ENCODE measurements at places on chromosomes 6 and 20. TPM values are rescaled to one million over a fixed set of nuclear protein-coding genes. Genes with fewer than 3 reads are reported as not detected.

GRCh38 chr6:88975369-88975768 lies 12.0 kb upstream of the RNGTT start:
- DNase-seq, result no peak

- DNase-seq, result no peak
Observed at GRCh38 chr20:39016506-39016905, 54.4 kb downstream of the DHX35 start.

- DNase-seq, result no peak
Observed at GRCh38 chr20:41034239-41034638, 5.6 kb downstream of the TOP1 start.

DNA sequence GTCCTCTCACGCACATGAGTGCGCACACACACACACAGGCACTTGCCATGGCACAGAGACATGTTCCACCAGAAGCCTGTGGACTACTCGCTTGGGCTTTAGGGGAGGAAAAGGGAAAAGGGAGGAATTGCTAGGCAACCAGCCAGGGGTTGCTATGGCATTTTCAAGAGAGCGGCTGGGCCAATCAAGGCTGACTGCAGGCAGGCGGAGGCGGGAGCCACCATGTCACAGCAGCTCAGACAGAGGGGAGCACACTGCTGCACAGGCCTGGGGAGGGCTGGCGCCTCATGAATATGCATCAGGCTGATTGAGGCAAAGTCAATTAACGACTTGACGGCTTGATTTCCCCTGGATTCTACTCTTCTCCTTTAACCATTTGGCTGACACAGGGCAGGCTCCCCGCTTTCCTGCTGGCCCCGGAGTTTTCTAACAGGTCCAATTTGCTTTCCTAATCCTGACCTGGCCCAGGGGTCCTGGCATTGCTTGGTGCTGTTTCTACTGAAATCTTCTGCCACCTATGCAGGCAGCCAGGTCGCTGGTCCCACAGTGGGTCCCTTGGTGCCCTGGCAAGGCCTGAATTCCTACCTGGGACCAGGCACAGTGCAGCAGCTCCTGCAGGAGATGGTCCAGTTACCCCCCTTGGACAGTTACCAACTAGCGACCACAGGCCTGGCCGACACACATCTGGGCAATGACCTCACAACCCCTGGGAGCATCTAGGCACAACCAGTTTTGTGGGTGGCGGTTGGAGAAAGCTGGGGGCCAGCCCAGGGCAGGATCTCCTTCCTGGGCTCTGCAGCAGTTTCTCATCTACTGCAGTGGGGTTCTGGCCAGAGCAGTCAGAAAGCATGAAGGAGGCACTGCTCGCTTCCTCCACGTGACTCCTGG lies 52.1 kb downstream of the YTHDF1 start:
- peak; percentile 48 for DNase-seq

DNA sequence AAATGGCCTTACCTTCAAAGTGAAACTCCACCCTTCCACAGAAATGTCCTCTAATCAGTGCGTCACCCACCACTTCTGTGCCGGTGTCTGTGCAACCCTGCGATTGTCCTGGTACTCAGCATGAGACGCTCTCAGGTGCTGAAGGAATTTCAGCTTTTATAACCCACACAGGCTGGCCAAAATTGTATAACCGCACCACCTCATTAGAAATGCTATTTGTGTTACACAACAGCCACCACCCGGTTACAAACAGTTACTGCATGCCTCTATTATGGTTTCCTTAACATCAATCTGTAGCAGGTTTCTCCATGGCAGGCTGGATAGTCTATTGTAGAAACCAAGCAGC lies 51.5 kb downstream of the SLC23A2 start:
- DNase-seq, result no peak

DNA sequence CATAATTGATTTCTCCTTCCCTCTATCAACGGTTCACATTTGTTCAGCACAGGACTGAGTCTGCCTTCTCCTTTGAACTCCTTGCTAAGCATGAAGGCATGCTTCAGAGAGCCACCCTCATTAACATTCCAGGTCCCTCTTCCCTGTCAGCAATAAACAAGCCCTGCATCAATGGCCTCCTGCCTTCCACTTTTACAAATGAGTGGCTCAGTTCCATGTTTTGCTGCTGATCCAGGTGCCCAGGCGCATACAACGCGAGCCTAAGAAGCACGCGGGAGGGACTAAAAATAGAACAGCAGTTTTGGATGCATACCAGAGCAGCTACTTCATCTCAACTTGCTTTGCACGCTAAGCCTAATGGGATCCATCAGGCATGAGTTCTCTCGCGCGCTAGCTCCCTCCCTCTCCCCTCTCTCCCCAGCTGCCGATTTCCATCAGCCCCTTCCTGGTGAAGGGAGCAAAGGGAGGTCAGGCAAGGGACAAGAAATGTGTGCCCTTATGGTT lies 53.4 kb downstream of the TRAF3IP2 start:
- DNase-seq, result peak; percentile 93

- no peak for DNase-seq
Observed at GRCh38 chr20:1294497-1294896, 28.4 kb downstream of the SNPH start.

DNA sequence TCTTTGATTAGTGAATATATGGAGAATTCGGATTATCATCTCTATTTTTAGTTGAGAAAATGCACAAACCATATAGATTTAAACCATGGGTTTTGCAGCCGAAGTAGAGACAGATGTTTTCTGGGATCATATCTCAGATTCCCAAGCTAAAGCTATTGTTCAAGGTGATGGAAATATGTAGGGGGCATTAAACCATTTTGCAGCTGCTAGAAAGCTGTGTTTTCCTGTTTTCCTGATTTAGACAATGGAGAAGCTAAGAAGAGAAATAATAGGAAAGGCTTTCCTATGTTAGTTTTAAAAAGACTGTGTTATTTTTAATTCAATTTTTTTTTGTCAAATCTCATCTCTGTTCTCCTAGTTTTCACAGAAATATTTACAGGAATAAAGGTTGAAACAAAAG lies 6.2 kb downstream of the CD93 start:
- no peak for DNase-seq

DNA sequence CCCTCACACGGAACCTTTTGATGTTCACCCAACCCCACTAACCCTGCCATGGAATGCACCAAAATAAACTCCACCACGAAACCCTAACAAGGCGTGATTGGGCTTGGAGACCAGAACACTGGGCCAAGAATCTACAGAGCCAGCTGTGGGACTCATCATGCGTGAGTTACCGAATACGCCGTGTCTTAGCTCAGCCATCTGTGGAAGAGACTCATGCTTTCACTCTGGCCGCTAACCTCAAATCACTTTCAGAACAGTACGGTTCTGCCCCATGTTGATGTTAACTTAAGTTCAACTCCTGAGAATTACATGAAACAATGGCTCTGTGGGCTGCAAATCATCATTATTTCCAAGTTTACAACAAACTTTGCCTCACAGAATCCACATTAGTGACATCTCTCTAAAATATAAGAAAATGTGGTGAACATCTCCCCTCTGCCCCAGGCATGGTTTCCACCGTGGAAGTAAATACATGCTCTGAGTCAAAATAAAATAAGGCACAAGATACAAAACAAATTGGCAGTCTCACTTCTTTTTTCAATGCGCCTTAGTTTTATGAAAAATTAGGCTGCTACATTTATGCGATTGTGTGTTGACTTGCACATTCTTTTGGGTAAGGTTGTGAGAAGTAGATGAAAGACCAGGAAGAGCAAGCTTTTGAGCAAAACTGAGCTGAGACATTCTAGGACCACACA lies 308.9 kb upstream of the EXOC2 start:
- no peak for DNase-seq

DNA sequence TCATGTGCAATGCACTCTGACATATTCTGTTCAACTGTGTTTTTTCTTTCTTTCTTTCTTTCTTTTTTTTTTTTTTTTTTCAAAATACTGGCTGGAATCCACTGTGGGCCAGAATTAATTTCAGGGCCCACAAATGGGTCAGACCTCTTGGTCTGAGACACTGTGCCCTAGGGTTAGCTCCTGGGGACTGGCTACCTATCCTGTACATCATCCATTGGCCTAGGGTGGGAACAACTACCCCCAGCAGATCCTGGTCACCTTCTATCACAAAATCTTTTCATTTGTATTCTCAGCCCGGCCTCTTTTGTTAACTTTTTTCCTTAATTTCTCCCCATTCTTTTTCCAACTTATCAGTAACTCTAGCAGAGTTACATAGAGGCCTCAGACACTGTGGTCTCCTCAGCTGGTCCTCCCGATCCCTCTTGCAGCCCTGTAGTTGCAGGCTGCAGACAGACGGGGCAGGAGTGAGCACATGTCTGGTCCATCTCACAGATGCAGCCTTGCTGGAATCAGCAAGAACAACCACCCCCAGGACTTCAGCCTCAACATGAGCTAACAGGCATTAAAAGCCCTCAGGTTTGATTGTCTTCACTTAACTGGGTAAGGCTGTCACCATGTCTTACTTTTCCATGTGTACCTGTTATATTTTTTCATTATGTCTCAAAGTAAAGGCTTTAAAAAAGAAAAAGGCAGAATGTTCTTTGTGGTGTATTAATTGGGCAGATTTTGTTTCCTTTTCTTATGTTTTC lies 41.3 kb downstream of the TXLNB start:
- peak; percentile 56 for DNase-seq

The GHRH gene
- total RNA-seq, result not detected

The TRDN gene
- total RNA-seq, result 0.19 TPM

DNA sequence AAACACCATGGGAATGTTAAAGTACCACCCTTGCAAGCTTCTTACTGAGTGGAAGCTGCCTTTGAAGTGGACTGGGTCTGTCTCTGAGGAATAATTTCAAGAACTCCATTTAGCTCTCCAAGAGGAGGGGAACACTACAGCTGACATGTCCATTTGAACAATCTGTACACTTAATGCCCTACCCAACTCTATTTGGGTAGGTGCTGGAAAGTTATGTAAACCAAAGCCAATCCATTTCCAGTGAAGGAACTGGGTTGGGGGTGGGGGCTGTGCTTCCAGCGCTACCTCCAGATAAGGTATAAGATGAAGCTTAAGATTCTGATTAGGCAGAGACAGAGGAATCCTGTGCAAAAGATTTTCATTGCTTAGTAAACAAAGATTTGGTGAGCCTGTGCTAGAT lies 122.0 kb downstream of the TCP11 start:
- no peak for DNase-seq

DNA sequence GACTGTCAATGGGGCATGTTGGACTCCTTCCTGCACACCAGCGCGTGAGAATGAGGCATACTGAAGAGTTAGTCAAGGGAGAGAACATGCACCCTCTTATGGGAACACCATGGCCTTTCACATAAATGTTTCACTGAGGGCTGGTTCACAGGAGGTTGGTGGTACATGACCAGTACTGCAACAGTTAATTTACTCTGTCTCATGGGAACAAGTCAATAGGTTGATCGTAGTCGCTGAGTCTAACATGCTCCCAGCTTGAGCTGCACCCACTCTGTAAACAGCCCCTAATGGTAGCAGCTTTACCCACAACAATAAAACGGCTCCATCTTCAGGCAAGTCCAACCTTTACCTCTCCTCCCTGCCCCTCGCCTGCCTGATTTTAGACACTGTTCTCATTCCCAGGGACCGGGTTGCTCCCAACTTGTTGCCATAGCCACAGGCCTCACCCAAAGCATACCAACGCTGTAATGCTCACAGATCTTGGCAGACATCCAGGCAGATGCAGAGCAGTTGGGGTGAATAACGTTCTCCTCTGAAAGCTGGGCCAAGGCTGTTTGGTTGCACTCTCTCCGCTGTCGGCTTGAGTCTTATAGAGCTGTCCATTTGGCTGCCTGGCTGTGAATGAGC lies 111.3 kb downstream of the LY86 start:
- peak; percentile 96 for DNase-seq

- no peak for DNase-seq
Observed at GRCh38 chr6:845101-845500, 152.2 kb upstream of the EXOC2 start.

The SAMD10 gene
- total RNA-seq, result 7.9 TPM

- DNase-seq, result no peak
Observed at GRCh38 chr20:56922497-56922896, 293.4 kb downstream of the TFAP2C start.

DNA sequence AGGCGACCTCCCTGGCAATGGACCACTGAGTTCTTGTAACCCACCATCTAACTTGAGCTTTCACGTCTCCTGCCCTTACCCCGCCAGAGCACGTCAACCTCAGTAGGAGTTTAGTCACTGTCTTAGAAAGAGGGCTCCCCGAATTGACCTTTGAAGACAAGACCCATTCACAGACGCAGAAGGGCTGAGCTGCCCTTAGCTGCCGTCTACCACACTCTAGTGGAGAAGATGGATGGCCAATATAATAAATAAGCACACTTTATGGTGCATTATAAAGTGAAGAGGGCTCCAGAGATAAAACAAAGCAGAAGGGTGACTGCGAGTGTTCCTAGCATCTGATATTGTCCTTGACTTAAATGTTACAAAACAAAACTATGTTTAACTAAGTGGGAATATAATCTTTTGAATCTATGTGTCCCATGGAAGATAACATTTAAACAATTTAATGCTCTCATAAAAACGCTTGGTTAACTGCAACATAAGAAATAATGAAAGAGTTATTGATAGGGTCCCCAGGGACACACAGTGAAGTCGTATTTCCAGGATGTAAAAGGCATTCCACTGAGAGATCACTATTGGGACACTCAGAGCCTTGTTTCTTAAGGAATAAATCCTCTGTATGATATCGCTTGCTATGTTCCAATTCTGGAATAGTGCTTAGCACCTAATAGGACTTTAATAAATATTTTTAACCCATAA lies 261.1 kb downstream of the THBS2 start:
- DNase-seq, result peak; percentile 78

- DNase-seq, result no peak
Observed at GRCh38 chr6:20778912-20779311, 244.7 kb downstream of the CDKAL1 start.

- DNase-seq, result no peak
Observed at GRCh38 chr20:59625214-59625922, 21.0 kb downstream of the PHACTR3 start.

DNA sequence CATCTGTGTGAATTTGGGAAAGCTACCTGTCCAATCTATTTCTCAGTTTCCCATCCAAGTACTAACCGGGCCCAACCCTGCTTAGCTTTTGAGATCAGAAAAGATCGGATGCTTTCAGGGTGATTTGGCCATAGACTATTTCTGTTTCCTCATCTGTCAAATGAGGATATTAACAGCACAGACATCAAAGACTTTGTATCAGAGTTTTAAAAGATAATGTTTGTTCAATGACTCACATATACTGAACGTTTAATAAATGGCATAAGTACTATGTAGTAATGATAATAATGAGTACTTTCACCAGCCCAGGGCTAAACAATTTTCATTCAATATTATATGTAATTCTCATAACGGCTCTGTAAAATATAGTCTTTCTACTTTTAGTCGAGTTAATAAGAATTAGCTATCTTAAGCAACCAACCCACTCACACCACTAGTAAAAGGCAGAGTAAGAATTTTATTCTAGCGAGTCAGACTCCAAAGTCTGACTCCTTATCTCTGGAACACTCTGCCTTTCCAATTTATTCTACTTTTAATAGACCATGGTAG lies 216.5 kb downstream of the ARHGAP18 start:
- DNase-seq, result no peak

DNA sequence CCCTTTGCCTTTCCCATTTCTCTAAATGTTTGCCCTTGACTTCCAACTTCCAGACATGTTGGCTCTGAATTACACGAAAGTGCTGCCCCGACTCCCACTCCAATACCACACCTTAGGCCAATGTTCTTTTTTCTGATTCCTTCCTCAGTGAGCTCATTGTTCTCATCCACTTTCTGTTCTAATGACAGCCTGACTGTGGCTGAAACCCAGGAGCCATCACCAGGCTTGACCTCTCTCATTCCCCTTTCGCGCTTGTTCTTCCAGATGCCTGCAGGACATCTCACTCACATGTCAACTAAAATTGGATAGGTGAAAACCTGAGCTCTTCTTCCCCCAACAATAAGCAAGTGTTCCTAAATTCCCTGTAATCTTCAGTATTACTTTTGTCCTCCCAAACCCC lies 40.4 kb downstream of the PTPRK start:
- DNase-seq, result no peak

Measured in kidney (tissue), 22 donors.